ENCODE measurements at places on chromosomes 5 and 9.

GRCh38 chr9:23830929-23831730 is 5.1 kb upstream of the ELAVL2 start:
- DNase-seq = no peak

DNA sequence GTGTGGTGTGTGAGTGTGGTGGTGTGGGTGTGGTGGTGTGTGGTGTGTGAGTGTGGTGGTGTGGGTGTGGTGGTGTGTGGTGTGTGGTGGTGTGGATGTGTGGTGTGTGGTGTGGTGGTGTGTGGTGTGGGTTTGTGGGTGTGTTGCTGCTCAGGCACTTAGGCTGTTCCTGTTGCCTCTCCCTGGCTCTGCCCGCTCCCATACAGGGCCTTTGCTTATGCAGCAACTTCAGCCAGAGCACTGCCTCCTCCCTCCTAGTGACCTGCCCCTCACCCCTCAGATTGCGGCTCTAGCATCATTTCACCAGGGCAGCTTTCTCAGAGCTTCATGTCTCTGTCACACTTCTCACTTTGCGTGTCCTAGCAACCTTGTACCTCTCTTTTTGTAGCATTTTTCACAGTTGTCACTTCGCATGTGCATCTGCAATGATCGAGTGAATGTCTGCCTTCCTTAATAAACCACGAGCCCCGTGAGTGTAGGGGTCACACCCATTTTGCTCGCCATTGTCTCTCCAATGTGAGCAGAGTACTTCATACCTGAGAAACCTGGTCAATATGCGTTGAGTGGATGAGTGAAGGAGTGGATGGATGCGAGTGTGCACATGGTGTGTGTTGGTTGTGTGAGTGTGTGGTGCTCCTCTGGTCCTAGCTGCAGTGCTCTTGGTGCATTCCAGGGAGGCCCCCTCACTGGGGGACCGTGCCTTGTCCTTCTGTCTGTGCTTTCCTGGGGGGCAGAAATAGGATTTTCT is 167.9 kb upstream of the PANK3 start:
- no peak for DNase-seq

DNA sequence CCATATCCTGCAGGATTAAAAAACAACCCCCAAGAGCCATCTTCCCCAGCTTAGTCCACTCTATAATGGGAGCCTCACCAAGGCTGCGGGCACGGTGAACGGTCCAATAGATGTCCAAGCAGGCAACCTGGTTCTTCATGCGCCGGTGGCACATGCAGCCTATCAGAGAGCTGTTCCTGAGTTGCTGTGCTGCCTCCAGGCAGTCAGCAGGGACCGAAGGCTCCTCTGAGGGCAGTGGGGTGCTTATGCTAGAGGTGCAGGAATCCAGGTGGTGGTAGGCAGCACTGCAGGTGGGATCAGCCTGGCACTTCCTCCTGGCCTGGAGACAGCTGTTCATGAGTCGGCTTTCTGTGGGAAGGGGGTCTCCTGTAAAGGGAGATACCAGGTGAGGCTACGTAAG is 10.2 kb downstream of the GFRA3 start:
- DNase-seq = no peak

DNA sequence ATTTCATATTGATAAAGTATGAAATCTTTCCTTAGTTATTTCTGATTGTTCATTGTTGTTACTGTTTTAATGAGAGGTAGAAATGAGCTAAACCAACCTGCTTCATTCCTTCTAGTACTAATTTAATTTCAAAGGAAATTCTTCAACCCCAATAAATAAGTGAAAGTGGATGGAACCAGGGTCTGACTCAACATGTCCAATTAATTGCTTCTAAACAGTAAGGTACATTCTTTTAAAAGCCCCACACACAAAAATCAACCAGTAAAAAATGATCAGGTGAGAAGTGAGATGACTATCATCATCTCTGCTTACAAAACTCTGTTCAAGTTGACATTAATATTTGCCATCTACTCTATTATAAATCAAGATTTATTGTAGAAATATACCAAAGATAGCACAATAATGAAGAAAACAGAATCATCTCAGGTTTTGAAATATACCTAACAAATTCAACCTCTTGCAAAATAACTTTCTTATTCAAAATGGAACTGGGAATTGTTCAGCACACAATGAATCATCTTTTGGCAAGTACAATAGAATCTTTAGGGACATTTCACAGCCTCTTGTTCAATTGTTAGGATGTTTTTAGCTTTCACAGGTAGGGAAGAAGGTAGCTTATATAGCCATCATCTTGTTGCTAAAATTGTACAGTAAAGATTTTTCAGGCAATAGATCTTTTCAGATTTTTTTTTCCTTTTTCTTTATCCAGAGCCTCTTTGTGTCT is 114.5 kb downstream of the RPS23 start:
- no peak for DNase-seq

- no peak for DNase-seq
These were observed 4.8 kb upstream of the BTF3 start for GRCh38 chr5:73493421-73493820.

- DNase-seq = no peak
These were observed 3.0 kb upstream of the CCNG1 start for GRCh38 chr5:163434401-163434866.

DNA sequence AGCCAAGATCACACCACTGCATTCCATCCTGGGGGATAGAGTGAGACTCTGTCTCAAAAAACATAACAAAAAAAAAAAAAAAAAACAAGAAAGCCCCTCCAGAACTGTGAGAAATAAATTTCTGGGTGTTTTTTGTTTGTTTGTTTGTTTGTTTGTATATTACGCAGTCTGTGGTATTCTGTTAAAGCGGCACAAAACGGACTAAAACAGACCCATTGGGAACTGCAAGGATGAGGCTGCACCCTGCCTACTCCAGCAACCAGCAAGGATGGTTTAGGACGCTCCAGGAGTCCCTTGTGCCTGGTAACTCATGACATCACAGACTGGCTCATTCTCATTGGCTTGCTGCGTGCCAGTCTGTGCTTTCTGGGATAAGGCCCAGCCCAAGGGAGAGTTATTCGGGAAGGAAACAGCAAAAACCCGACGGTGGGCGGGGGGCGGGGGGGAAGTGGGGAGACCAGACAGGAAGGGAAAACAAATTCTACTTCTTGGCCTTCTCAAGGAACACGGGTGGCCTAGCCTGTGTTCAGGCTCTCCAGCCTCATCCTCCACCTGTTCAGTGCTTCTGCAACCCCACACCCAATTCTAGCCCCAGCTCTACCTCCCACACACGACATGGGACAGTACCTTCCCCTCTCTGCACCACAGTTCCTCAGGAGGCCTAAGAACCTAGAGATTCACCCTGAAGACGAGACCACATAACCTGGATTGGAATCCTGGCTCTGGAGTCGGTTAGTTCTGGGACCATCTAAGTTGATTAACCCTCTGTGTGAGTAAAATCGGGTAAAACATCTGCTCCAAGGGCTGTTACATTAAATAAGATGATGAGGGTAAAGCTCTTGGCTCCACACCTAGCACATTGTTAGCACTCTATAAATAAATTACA is 2.8 kb downstream of the CD74 start:
- no peak for DNase-seq

DNA sequence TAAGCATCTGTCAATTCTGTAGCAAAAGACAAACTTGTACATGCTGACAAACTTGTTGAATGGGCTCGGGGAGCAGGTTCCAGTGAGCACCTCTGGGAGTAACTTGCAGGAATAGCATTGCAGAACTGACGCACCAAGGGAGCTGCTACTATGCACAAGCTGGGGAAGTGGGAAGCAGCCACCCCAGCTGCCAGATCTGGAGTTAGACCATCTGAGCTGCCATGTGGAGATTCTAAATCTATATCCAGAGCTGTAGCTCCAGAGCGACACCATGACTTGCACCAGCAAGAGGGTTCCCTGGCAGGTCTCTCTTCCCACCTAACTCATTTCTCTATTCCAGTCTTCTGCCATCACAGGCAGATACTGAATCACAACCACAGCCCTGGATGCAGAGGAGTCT is 346.0 kb upstream of the PANK3 start:
- no peak for DNase-seq

DNA sequence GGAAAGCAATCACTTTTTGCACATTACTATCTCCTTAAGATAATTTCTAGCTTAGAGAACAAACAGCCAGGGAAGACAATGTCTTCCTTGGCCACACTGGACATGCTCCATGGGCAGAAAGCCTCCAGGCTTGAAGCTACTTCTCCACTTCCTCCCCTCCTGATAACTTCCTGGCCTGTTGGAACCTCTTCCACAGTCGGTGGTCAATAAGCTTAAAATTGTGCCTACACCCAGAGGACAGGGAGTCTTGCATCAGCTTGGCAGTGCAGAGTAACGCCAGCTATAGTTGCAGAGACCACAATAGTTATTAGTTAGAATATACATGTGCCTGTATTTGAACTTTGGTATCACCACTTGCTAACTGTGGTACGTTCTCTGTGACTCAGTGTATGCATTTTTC is 58.1 kb upstream of the ABCA1 start:
- DNase-seq = no peak

DNA sequence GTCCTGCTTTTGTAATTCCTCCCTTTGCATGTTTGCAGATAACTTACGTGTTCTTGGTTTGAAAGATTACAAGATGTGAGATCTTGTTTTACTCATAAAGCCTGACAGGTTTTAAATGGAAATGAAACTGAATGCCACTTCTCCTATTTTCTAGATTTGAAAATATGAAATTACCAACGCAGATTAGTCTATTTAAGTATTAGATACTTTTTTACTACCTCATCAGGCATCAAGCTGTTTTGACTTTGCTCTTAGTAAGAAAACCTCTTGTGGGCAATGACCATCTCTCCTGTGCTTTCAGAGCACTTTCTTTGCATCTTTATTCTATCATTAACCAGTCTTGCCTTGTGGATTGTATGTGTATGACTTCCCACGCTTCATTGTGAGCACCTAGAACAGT is 3.5 kb downstream of the DMXL1 start:
- DNase-seq = no peak

GRCh38 chr5:58764199-58764598 is 181.3 kb downstream of the RAB3C start:
- DNase-seq = no peak

Data from activated T-helper 1 cell treated with anti-CD3 and anti-CD28 coated beads, Interleukin-2, amount 50 U/mL, for 16 hours (primary cell).